Fibroblast of lung (primary cell): ENCODE measurements at places on chromosomes 7 and 10. TPM values are rescaled to one million over a fixed set of nuclear protein-coding genes. Genes with fewer than 3 reads are reported as not detected.
A peak's percentile ranks its signal among the peaks of the same experiment; 100 is the strongest.

CASTOR2 gene
- 9.0 and 10.2 TPM in 2 replicates for polyA plus RNA-seq

IFIT3 gene
- polyA plus RNA-seq = 30.5 and 62.9 TPM in 2 replicates

DNA sequence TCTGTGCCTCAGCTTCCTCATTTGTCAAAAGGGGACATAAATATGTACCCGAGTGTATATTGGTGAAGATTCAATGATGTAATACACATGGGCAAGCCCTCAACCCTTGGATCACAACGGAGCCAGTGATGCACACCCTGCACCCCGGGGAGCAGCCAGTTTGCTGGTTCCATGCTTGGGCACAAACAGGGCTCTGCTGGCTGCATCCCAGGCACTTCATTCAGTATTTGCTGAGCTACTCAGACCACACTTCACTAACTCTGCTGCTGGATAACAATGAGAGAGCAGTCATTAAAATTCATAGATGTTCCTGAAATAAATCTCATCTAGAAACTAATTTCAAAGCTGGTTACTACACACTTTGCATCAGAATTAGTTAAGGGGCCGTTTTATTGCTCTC is 72.0 kb downstream of the SCRN1 start:
- DNase-seq = no peak

GRCh38 chr7:116195451-116195850 is 14.9 kb upstream of the TES start:
- DNase-seq = no peak

DNA sequence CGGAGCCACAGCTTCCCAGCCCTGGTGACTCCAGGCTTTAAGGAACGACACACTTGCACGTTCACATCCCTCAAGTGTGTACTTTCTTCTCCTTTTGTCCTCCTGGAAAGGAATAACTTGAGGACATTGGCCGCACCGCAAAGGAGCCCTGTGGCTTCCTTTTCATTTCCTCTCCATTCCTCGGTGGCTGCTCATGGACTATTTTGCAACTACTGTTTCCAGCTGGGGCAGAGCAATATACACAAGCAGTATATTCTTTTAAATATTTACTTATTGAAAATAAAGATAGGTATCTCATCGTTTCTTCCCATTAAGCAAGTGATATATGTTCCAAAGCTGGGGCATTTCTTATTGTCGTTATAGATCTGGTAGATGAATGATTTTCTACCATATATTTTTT is 97.2 kb upstream of the LYZL1 start:
- DNase-seq = no peak

- DNase-seq = no peak
Measured at GRCh38 chr10:2701802-2702201, 365.5 kb upstream of the PFKP start.

GRCh38 chr10:43873717-43874116 is 225.0 kb upstream of the ZNF32 start:
- DNase-seq = no peak

DNA sequence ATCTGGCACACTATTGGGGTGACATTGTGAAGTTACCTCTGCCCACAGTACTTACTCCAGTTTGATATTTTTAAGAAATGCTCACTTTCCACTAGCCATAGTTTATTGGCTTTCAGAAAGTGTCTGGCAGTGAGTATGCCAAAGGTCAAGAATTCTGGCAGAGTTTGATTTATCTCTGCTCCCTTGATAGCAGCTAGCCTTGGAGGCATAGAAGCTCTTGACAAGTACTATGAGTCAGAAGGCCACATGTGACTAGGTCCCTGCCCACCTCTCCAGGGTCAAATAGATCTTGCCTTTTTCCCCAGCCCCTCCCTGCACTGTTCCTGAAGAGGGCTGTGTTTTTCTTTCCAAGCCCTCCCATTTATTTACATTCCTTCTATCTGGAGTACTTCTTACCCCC is 202.2 kb downstream of the AUTS2 start:
- peak; percentile 28 for DNase-seq

DNA sequence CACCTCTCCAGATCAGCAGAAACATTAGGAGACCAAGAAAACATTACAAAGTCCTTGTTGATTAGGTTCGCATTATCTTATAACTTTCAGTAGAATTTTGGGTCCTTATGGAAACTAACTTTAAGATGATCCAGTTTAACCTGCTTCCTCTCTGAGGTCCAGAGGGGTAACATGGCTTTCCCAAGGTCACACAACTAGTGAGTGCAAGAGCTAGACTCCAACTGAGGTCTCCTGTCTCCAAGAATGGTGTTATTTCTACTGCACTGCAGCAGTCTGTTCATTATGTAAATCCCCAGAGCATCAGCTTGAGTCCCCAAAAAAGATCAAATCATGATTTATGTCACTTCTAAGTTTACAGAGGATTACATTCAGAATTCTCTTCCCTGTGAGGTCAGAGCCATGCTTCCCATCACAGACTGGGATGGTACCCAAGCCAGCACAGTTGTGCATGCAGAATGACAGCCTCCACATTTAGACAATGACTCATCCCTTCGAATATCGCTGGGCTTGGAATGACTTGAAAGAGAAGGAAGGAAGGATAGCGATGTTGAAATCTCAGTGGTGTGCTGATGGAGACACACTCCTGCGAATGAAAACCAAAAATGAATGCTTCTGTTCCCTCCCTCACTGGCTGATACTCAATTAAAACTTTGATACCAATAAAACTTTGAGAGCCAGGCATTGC is 163.1 kb upstream of the PLXNA4 start:
- peak; percentile 99 for DNase-seq

GRCh38 chr7:148754912-148755311 is 56.2 kb downstream of the CUL1 start:
- DNase-seq = no peak
